Stimulated activated CD8-positive, alpha-beta memory T cell treated with anti-CD3 and anti-CD28 coated beads, Interleukin-12 subunit alpha, Interleukin-12 subunit beta, amount 100 ng/mL, for 1 hour (primary cell): ENCODE measurements at places on chromosomes 1 and 21.

DNA sequence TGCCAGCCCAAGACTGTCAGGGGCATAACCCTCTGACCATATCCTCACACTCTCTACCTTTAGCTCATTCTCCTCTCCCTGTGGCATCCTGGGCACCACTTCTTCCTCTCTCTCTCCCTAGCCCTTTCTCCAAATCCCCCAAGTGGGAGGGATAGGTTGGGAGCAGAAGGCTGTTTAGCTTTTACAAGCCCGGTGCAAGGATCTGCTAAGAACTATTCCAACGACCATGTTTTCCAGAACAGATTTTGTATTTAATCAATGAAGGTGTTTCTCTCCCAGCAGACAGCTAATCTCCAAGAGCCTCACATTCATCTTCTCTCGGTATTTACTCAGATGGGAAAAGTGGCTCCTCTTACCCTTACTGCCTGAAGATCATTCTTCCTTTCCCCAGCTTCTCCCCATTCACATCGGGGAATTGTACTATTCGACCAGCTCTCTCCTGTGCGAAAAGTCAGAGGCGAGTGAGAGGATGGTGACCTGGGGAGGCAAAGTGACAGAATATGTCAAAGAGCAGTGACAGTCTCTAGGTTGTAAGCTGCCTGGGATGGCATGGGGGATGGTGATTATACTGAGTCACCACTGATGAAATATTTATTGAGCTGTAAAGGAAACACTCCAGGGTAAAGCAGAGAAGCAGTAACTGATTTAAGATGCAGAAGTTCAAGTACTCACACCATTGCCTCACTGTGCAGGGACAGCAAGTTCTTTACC is 47.0 kb upstream of the RBM15 start:
- no peak for DNase-seq

GRCh38 chr1:8477983-8478362 is 160.1 kb downstream of the SLC45A1 start:
- DNase-seq, result no peak

DNA sequence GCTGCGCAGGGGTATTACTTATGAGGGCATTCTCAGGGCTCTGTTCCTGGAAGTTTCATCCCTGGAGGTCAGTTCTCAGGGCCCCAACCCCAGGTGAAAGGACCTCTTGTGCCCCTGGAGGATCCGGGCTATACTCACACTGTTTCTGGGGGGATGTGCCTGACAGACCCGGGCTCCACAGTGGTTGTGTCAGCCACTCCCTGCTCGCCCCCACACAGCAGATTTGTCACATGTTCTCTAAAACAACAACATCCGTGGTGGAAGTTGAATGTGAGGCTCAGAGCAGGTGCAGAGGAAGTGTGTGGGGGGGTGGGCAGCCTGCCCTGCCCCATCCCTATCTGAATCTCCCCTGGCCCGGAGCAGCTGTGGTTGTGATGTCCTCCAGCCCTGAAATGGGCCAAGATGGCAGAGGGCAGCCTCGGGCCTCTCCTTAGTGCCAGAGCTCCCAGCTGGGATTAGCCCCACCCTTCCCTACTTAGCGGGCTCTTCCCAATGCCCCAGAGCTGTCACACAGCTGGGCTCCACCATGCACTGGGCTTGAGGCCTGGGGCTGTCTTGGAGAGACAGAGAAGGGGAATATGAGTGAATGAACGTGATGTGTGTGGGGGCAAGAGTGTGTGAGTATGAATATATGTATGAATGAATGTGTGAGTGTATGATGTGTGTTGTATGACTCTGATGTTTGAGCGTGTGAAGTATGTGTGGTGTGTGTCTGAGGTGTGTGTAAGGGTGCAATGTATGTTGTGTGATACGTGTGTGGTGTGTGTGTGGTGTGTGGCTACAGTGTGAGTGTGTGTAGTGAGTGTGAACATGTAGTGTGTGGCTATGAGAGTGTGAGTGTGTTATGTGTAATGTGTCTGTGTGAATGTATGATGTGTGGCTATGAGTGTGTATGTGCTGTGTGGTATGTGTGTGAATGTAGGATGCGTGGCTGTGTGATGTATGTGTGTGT is 1.5 kb upstream of the FCMR start:
- DNase-seq, result peak; percentile 50

- no peak for DNase-seq
These were observed 150.3 kb downstream of the ETS2 start for GRCh38 chr21:38956007-38956406.

DNA sequence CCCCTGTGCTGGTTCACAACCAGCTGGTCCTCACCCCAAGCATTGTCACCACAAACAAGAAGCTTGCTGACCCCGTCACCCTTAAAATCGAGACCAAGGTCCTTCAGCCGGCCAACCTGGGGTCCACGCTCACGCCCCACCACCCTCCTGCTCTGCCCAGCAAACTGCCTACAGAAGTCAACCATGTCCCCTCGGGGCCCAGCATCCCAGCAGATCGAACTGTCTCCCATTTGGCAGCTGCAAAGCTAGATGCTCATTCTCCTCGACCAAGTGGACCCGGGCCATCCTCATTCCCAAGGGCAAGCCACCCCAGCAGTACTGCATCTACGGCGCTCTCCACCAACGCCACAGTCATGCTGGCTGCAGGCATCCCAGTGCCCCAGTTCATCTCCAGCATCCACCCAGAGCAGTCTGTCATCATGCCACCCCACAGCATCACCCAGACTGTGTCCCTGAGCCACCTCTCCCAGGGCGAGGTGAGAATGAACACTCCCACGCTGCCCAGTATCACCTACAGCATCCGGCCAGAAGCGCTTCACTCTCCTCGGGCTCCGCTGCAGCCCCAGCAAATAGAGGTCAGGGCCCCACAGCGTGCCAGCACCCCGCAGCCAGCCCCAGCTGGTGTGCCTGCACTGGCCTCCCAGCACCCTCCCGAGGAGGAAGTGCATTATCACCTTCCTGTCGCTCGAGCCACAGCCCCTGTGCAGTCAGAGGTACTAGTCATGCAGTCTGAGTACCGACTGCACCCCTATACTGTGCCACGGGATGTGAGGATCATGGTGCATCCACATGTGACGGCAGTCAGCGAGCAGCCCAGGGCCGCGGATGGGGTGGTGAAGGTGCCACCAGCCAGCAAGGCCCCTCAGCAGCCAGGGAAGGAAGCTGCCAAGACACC is 40.6 kb downstream of the ZBTB17 start:
- DNase-seq, result no peak

GRCh38 chr21:43783098-43783700 is 6.2 kb upstream of the RRP1 start:
- no peak for DNase-seq

GRCh38 chr1:146035048-146035423 is 13.5 kb upstream of the HJV start:
- DNase-seq, result no peak

- peak; percentile 27 for DNase-seq
These were observed 1.1 kb downstream of the SKI start for GRCh38 chr1:2229037-2229864.

DNA sequence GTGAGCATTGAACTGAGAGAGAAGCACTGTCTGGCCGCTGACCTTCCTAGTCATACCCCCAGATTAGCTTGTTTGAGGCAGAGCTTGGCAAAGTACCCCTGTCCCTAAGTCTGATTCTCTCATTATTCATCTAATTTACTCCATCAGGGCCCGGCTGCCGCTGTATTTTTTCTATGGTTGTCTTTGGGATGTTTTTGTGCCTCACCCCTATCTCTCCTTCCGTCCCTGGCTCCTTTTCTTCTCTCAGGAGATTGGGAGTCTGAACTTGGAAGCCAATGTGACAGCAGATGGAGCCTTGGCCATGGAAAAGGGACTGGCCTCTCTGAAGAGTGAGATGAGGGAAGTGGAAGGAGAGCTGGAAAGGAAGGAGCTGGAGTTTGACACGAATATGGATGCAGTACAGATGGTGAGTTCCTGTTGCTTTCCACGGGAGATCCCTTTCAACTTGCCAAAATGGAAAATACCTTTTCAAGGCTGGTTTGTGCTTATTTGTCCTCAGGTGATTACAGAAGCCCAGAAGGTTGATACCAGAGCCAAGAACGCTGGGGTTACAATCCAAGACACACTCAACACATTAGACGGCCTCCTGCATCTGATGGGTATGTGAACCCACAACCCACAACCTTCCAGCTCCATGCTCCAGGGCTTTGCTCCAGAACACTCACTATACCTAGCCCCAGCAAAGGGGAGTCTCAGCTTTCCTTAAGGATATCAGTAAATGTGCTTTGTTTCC is 53.9 kb downstream of the LAMC2 start:
- DNase-seq, result no peak

DNA sequence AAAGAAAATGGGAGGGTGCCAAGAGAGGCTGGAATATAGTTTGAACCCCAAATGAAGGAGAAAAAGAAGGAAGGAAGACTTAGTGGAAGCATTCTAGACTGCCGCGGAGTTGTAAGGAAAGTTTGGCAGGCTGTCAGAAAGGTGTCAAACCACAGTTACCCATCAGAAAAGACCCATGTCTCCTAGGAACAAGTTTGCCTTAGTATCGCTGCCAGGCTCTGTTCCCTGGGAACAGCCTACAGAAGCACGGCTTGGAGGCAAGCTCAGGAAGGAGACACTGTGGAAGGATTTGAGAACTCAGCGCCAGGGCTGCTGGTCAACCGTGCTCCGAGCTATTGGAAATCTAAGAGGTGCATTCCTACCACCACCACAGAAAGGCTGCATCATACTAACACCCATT is 197.4 kb downstream of the RRAGC start:
- no peak for DNase-seq

- no peak for DNase-seq
These were observed 737 bp downstream of the C1orf162 start for GRCh38 chr1:111474521-111474920.
